ENCODE measurements at places on chromosomes 3 and 15. TPM values are rescaled to one million over a fixed set of nuclear protein-coding genes. Genes with fewer than 3 reads are reported as not detected.

GRAMD2A gene
- total RNA-seq: not detected

ETV5 gene
- 1.4 TPM for total RNA-seq

CHRNA7 gene
- total RNA-seq: 0.44 TPM

SPINT1 gene
- 7.3 TPM for total RNA-seq

XCR1 gene
- not detected for total RNA-seq

GOLGA8G gene
- not detected for total RNA-seq

PLSCR5 gene
- not detected for total RNA-seq

TRH gene
- total RNA-seq: not detected

IL12A gene
- total RNA-seq: 0.65 TPM

FOXB1 gene
- total RNA-seq: 0.74 TPM

TRIM42 gene
- not detected for total RNA-seq

CDCP1 gene
- 7.1 TPM for total RNA-seq

ADAMTSL3 gene
- total RNA-seq: not detected

OSTN gene
- not detected for total RNA-seq

VILL gene
- 25.3 TPM for total RNA-seq

CCR3 gene
- total RNA-seq: 1.9 TPM

PRR20G gene
- total RNA-seq: not detected

SPINK8 gene
- not detected for total RNA-seq

GABRA5 gene
- total RNA-seq: not detected

ZMAT3 gene
- 21.9 TPM for total RNA-seq

SH3BP5 gene
- 12.9 TPM for total RNA-seq

MUC20 gene
- 3.1 TPM for total RNA-seq

P2RY13 gene
- total RNA-seq: not detected

DBR1 gene
- total RNA-seq: 25.7 TPM

A4GNT gene
- total RNA-seq: not detected

TJP1 gene
- total RNA-seq: not detected

SLC2A2 gene
- not detected for total RNA-seq

NDUFB4 gene
- 120 TPM for total RNA-seq

ITGB5 gene
- total RNA-seq: 3.7 TPM

POLQ gene
- 25.9 TPM for total RNA-seq

ECE2 gene
- total RNA-seq: not detected

GPR62 gene
- not detected for total RNA-seq

KLHDC8B gene
- 3.2 TPM for total RNA-seq
